Stimulated activated CD8-positive, alpha-beta memory T cell treated with anti-CD3 and anti-CD28 coated beads, Interleukin-4, amount 100 ng/mL, for 1 hour (primary cell): ENCODE measurements at places on chromosomes 12 and 14.

DNA sequence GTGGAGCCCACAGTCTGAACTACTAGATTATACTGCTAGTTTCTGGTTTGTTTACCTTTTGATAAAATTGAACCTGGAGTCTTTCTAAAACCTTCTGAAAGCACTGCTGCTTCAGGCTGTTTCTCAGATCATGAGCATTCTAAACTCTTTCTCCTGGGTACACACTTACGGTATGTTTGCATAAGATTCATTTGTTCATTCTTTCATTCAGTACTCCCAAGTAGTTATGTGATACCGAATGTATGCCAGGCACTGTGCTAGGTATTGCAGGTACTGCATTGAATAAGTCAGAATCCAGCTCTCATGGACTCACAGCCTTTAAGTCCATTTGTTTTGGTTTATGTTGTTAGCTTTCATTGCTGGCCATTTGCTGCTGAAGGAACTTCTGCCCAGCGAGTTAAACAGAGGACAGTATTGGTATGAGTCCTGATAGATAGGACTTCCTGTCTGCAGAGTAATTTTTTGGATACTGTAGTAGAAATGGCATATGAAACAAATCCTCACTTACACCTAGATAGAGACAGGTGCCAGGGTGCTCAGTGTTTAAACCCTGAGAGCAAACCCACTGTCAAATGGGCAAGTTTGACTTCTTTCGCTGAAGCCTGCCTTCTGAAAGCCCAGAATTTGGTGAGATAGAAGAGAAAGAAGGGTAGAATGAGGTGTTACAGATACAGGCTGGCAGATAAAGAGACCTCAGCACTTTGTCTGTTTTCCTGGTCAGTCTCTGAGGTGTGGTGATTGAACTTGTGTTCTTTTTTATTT, 2.1 kb downstream of the SUSD6 start:
- DNase-seq: no peak

- DNase-seq: peak; percentile 42
Measured at GRCh38 chr12:124939079-124939420, 24.6 kb upstream of the UBC start.

GRCh38 chr14:68147303-68147702, 327.7 kb downstream of the RAD51B start:
- DNase-seq: no peak

GRCh38 chr12:106139422-106140171, 843 bp upstream of the NUAK1 start:
- DNase-seq: no peak

DNA sequence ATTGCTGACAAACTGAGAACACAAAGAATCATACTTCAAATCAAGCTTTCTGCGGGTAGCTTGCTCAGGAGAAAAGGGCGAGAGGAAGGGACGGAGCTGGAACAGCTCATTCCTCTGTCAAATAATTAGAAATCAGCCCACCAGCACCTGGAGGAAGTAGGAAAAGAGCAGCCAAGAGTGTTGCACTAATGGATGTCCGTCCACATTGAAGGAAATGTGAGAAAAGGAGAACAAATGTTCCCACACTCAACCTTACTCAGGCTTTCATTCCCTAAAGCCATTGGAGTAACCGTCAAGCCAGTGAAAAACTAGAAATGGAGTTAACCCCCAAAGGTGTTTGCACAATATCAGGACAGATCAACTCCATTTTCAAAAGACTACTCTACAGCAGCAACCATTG, 233.0 kb upstream of the PRKD1 start:
- no peak for DNase-seq

GRCh38 chr12:86257134-86257533, 943 bp upstream of the MGAT4C start:
- DNase-seq: no peak

- DNase-seq: no peak
Measured at GRCh38 chr14:51533872-51534553, 117.7 kb upstream of the FRMD6 start.

DNA sequence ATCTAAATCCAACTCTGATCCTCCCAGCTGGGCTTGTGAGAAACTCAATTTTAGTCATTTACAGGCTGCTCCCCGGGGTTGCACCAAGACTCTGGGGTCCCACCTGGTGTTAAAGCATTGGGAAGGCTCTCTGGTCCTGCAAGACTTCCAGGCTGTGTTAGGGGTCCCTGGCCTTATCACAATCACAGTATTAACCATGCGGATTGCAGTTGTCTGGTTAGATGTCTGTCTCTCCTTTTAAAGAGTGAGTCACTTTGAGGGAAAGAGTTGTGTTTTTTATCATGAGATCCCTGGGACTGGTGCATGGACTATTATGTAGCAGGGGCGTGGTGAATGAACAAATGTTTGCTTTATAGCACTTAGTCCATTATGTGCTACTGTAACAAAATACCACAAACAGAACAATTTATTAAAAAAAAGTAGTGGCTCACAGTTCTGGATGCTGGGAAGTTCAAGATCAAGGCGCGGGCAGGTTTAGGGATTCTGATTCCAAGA, 531.4 kb downstream of the FUT8 start:
- DNase-seq: no peak

DNA sequence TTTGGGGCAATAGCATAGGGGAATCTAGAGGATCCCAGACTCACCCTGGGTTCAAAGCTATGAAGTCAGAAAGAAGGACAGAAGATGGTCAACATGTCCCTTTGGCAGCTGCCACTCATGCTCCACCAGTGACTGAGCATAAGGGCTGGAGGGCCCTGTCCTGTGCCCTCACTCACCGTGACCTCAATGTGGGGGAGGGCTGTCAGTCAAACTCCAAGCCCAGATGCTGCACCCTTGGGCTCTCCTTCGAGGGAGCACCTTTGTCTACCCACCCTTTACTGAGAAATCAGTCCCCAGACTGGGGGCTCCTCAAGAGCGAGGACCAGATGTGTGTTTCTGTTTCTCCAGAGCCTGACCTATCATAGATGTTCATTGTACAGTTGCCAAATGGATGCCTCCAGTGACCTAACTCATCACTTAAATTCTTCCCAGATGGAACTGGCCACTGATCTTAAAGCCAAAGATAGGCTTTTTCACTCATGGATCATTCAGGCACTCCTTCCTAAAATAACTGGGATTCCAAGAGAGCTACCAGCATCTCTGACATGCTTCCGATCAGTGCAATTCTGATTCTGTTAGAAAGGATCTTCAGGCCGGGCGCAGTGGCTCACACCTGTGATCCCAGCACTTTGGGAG, 27.2 kb upstream of the VSX2 start:
- no peak for DNase-seq
